ENCODE measurements at places on chromosomes 3 and 15.

GRCh38 chr15:59662260-59662659 is 4.9 kb upstream of the GTF2A2 start:
- DNase-seq: no peak

DNA sequence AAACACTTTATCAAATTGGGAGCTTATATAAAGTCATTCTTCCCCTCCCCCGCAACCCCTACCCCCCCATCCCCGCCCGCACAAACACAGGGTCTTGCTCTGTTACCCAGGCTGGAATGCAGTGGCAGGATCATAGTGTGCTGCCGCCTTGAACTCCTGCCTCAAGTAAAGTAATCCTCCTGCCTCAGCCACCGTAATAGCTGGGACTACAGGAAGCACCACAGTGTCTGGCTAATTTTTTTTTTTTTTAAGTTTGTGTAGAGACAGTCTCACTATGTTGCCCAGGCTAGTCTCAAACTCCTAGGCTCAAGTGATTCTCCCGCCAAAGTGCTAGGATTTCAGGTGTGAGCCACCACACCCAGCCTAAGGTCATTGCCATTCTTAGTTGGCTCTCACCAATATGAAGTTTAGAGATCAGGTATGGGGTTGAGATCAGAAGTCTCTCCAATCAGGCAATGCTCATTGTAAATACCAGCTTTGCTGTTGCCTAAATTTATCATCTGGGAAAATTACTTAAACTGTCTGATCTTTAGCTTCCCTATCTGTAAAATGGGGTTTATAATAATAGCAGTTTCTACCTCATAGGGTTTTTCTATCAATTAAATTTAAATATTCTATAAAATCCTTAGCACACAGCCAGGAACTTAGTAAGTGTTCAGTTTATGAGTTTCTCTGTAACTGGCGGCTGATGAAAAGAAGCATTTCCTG is 60.3 kb downstream of the TGFBR2 start:
- no peak for DNase-seq

DNA sequence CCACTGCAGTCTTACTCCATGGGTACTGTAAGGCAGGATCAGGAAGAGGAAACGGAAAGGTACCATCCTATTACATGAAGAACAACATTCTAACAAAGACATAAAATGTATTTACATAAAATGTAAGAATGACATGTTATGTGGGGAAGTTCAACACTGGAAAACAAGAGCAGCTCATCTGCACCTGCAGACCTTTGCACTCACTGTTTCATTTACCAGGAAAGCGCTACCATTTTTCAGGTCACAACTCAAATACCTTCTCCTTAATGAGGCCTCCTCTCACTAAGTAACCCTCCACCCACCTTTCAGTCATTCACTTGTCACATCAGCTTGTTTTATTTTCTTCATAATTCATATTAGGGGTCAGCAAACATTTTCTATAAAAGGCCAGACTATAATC is 2.6 kb downstream of the TMCC1 start:
- DNase-seq: no peak

GRCh38 chr3:119627461-119627860 is 29.8 kb downstream of the PLA1A start:
- no peak for DNase-seq

DNA sequence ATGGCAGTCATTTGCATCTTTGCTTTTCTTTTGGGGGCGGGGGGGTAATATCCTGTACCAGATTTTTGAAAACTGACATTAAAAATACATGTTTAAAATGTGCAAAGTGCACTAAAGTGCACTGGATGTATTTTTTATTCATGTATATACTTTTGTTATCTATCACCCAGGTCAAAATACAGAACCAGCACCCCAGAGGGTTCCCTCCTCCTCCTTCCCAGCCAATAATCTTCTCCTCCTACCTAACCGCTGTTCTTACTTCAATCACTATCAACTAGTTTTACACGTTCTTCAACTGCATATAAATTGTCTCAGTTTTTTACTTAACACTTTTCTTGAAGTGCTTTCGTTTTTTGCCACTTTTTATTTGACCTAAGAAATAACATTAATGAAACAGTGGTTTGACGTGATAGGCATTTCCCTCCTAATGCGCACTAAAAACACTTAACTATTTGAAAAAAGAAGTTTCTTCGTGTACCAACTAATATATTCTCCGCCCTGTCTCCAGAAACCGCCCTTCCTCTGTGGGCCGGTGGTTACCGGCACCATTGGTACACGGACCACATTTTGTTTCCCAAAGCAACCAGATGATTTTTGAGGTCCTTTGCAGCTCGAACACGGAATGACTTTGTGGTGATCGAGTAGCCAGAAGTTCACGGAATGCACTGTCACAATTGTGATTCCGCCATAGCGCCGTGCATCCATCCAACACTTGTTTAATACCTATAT is 836 bp upstream of the AKAP13 start:
- no peak for DNase-seq

DNA sequence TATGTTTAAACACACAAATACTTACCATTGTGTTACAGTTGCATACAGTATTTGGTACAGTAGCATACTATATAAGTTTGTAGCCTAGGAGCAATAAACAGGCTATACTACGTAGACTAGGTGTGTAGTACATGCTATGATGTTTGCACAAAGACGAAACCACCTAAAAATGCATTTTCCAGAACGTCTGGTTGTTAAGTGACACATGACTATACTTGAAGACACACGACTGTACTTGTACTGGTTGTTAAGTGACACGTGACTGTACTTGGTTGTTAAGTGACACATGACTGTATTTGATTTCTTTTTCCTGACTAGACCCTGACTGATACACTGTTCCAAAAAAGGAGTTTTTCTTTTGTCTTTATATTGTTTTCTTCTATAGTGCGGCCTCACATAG is 34.1 kb downstream of the RAB8B start:
- DNase-seq: no peak

DNA sequence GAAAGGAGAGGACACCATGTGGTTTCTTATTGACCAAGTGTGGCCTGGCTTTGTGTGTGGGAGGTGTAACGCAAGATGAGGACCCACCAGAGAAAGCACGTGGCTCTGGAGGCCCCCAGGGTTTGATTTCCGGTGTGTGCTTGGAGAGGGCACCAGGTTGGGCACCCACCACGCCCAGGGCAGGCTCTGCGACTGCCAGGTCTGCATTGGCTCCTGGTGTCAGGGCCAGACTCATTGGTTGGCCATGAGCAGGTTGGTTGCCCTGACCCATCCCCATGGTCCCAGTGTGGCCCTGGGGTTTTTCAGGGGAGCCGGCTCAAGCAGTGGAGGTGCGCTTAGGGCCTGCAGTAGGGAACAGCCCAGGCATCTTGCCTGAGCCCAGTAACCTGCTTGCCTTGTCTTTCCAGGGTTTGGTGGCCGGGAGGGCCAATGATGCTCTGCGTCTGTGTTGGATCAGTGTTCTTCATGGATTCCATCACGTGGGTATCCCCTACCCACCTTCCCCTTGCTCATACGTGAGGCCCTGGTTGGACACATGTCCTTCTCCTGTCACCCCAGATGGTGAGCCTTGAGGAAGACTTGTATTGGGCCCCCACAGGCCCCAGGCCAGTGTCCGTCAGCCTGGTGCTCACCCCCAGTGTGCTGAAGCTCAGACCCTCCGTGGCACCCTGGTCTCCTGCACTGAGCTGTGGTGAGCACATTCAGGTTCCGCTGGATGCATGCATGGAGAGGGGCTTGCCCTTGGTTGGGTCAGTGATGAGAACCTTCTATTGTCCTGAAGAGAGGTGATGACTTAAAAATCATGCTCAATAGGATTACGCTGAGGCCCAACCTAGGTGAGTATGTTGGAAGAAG is 193.9 kb downstream of the UBE3A start:
- DNase-seq: no peak

- no peak for DNase-seq
Observed at GRCh38 chr15:85545185-85545584, 164.8 kb downstream of the AKAP13 start.

DNA sequence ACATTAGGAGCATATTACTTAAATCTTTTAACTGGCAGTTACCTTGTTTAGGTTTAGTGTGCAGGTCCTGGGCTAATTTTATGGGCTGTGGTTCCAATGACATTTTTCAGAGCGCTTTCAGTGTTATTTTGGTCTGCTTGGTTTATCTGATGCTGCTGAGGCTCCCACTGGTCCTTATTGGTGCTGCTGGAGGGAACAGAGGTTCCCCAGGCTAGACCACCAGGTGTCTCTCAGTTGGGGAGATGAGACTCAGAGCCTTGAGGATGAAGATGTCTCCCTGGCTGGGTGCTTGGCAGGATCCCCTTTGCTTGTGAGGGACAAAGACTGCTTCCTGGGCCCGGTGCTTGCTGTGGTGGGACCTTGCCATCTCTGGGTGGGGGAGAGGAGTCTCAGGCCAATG is 28.3 kb upstream of the TASOR start:
- DNase-seq: no peak

- DNase-seq: no peak
Observed at GRCh38 chr3:117553461-117553860, 843.9 kb downstream of the TUSC7 start.

- peak; percentile 7 for DNase-seq
Observed at GRCh38 chr3:184907681-184908649, 96.0 kb downstream of the VPS8 start.

DNA sequence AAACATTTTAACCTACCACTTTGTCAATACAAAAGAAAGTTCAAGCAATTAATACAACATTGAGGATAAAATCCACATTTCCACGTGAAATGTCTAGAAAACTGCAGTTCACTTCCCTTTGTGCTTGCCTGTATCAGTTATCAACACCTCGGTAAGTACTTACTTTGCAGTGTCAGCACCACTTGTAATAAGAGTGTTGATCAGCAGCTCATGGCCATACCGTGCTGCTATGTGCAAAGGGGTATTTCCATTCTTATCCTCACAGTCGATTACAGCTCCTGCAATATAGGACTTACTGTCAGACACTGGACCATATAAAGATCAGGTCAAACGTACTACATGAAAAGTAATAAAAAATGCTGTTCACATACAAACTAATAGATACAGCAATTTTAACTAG is 84.4 kb downstream of the ANKRD28 start:
- no peak for DNase-seq

- no peak for DNase-seq
Observed at GRCh38 chr3:162938083-162938482, 1441.5 kb downstream of the OTOL1 start.

DNA sequence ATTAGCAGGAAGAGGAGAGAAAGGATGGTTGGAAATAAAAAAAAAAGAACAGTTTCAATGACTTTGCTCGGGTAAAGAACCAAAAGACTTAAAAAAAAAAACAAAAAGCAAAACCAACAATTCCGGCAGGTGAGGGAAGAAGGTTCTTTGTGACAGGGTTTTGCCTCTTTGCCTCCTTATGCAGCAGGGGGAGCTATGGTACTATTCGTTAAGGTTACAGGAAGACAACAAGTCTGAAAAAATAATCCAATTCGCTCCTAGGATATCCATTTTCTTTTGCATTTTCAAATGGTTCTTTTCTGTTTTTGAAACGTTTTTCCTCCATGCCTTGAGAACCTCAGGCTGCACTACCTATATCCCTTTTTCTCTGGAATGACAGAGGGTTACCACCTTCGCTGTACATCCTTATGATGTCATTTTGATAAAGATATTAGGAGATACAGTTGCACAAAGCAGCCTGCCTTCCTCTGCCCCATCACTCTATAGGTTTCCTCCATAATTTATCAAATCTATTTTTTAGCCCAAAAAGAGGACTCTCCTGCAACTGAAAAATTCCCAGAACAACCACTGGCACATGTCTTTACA is 55.0 kb downstream of the CFAP20DC start:
- no peak for DNase-seq

DNA sequence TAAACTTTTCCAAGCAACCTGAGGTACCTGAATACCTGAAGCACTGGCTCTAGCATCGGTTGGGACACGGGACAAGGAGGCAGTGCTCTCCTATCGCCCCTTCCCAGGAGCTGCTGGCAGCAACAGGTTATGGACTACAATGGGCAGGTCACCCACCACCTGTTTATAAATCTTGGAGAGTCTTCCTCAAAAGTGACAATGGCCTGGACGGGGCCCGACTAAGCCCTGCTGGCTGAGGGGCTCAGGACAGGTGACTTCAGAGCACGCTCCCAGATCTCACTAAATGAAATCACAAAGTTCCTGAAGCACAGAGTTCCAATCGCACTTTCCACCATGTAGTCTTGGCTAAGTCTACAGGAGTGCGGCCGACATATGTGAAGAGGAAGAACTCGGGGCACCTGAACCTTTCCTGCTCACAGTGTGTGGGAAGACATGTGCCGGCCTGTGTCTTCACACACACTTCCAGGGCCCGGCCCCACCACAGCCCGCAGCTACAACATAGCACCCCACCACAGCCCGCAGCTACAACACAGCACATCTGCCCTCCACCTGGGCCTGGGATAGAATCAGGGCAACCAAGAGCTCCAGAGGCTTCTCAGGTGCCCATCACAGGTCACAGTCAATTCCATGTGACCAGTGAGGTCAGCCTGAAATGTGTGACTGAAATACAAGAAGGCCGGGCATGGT is 12.9 kb downstream of the CYFIP1 start:
- no peak for DNase-seq

DNA sequence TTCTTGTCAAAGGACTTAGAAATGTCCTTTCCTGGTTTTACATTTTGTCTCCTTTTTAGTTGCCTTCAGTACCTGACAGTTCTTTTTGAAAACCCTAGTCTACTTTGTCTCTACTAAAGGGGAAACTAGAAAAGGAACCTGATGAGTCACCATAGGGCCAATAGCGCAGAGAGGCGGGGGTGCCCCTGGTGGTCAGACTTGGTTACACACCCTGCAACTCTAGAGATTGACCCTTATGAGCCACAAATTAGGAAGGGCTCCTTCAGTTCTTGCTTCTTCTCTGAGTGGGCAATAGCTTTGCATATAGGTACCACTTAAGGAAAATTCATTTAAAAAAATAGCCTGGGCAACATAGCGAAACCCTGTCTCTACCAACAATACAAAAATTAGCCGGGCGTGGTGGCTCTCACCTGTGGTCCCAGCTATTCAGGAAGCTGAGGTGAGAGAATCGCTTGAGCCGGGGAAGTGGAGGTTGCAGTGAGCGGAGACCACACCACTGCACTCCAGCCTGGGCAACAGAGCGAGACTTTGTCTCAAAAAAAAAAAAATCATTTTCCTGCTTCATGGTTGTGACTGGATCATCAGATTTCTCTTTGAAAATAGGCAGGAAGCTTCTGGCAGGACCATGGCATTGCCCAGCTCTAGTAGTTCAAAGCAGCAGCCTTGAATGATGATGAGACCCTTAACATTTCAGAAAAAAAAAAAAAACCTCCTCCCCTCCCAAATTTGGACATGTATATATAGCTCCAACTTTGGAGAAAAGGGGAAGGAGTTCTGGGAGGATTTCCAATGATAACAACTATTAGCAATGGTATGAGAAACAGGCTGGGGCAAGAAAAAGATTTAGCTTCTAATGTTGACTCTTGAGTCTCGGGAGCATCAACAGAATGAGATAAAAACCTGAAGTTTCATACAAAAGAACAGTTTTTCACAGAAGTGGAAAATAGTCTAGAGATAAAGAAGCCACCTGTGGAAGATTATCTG is 45.2 kb upstream of the RASA2 start:
- no peak for DNase-seq

DNA sequence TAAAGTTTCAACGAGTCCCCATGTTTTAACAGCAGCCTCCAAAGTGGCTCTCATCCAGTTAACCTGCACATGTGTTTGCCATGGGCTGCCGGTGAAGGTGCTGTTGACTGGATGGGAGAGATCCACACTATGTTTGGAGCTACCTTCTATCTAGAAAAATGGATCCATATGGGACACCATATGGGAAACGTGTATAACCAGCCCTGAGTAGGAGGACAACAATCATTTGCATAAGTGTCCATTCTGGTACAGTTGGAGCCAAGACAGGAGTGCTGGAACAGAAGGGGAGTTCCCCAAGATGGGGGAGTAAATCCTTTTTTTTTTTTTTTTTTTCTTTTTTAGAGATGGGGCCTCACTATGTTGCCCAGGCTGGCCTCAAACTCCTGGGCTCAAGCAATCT is 36.6 kb downstream of the MKRN2 start:
- no peak for DNase-seq

GRCh38 chr15:71806452-71806931 is 3.9 kb upstream of the NR2E3 start:
- DNase-seq: no peak

Measured in anterior cingulate cortex (tissue), 58 donors.